ENCODE measurements at places on chromosomes 1 and 21.

- DNase-seq, result no peak
Measured at GRCh38 chr1:147214325-147214724, 10.8 kb downstream of the FMO5 start.

GRCh38 chr1:10132852-10133251 lies 77.5 kb upstream of the KIF1B start:
- DNase-seq, result no peak

DNA sequence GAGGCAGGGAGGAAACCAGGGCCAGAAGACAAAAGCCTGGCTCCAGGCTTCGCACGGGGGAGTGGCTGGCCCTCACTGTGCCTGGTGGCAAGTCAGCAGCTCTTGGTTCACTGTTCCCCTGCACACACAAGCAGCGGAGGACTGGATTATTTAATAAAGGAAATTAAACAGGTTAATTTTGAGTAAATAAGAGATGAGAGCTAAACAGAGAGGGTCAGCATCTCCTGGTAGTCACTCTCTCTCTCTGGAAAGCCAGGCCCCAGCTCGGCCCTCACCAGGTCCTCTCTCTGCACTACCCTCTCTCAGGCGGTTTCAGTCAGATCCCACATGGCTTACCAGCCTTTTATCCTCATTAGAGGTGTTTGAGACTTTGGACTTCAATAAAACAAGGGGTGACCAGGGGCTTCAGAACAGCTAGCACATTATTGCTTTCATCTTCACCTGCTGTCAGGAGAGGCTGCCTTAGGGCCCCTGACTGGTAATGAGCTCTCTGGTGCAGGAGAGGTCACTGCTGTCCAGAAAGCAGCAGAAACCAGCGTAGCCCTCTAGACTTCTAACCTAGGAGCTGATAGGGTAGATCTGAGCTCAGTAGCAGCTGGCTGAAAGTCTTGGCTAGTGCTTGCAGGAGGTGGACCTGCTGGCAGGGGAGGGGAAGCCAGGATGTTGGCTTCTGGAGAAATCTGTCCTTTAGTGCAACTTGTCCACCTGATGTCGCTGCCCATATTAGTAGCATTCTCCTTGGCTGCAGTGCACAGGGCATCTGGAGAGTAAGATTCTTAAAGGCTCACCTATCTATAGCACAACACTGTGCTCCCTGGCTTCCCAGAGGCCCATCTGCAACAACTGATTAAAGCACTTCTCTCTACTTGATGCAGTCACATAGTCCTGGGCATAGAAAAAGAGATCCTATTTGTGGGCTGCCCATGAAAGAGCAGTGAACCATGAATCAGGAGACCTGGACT lies 45.9 kb downstream of the SYT6 start:
- DNase-seq, result no peak

- no peak for DNase-seq
Measured at GRCh38 chr1:69139007-69139406, 428.7 kb upstream of the LRRC7 start.

- no peak for DNase-seq
Measured at GRCh38 chr1:229058111-229058561, 212.8 kb upstream of the RAB4A start.

GRCh38 chr1:112092656-112093371 lies 103.3 kb upstream of the KCND3 start:
- DNase-seq, result no peak

GRCh38 chr21:34511181-34511580 lies 829 bp downstream of the KCNE1 start:
- DNase-seq, result no peak

GRCh38 chr1:155062151-155062686 lies 1.3 kb upstream of the EFNA4 start:
- DNase-seq, result peak; percentile 22
